RPMI7951 (cell line): ENCODE measurements at places on chromosomes 3 and 15. TPM values are rescaled to one million over a fixed set of nuclear protein-coding genes. Genes with fewer than 3 reads are reported as not detected.

Gene POPDC2
- total RNA-seq: not detected in 2 replicates

Gene P2RY12
- not detected in 2 replicates for total RNA-seq

Gene EPHA6
- not detected in 2 replicates for total RNA-seq

Gene GOLGA6L1
- not detected in 2 replicates for total RNA-seq

Gene CLDN1
- 0.59 and 1.3 TPM in 2 replicates for total RNA-seq

Gene KNL1
- 69.5 and 90.1 TPM in 2 replicates for total RNA-seq

Gene FGF7
- total RNA-seq: 2.0 and 3.2 TPM in 2 replicates

Gene ECE2
- not detected in 2 replicates for total RNA-seq

Gene POLQ
- total RNA-seq: 9.9 and 10.9 TPM in 2 replicates

Gene PRRT3
- 0.98 and 1.2 TPM in 2 replicates for total RNA-seq

Gene AMOTL2
- total RNA-seq: 13.1 and 15.1 TPM in 2 replicates

Gene UCN2
- total RNA-seq: 4.3 and 7.2 TPM in 2 replicates

Gene LRRC31
- total RNA-seq: not detected in 2 replicates
